ENCODE measurements at places on chromosomes 13 and 19.

DNA sequence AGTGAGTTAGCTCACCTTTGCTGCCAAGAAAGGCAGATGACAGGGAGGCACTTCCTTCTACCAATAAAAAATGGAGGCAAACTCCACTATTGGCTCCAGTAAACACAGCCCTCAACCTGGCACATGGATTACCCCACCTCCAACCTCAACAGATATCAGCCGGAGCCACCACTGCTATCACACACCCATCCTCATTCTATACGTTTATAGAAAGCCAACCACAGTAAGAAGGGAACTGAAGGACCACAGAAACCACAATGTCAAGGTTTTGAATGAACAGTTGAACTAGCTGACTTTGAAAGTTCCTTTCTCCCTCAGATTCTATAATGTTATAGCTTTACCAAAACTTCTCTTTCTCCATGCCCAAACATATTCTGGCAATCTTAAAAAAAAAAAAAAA lies 526.2 kb downstream of the UQCRFS1 start:
- DNase-seq: no peak

GRCh38 chr19:19526581-19527370 lies 1.9 kb upstream of the YJEFN3 start:
- peak; percentile 83 for DNase-seq

- DNase-seq: no peak
Measured at GRCh38 chr19:18470787-18471186, 32.9 kb upstream of the ISYNA1 start.

DNA sequence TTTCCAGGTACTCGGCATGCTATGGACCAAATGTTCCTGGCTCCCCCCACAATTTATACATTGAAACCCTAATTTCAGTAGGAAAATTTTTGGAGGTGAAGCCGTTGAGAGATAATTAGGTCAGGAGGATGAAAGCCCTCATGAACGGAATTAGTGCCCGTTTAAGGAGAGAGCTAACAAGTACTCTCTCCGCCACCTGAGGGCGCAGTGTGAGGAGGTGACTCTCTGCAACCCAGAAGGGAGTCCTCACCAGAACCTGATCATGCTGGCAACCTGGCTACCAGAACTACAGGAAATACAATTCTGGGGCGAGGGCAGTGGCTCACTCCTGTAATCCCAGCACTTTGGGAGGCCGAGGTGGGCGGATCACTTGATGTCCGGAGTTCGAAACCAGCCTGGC lies 397.8 kb downstream of the SLITRK5 start:
- no peak for DNase-seq

DNA sequence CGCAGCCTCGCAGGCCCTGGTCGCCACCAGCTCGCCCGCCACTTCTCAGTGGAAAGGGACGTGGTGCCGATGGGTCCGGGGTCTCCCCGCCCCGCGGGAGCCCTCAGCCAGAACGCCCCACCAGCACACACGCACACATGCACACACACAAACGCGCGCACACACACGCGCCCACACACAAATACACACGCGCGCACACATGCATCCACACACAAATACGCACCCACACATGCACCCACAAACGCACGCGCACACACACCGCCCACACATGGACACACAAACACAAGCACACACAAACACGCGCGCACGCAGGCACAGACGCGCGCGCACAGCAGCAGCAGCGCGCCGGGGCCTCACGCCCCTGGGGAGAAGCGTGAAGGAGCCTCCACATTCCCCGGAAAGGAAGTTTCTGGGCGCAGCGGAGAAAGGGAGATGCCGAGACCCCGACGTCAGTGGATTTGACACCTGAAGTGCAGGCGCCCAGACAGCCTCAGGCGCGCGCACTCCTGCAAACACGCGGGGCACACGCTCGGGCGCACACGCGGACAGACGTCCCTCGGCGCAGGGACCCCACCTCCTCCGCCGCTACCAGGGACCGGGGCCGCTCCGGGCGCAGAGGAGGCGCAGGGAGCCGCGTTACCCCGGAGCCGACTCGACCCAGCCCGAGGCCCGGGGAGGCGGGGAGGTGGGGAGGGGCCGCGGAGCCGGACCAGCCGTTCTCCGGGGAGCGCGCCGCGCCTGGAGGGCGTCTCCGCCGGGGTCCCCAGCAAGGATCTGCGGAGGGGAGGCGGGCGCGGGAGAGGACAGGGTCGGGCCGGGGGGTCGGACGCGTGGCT lies 622 bp downstream of the RASA3 start:
- peak; percentile 95 for DNase-seq

DNA sequence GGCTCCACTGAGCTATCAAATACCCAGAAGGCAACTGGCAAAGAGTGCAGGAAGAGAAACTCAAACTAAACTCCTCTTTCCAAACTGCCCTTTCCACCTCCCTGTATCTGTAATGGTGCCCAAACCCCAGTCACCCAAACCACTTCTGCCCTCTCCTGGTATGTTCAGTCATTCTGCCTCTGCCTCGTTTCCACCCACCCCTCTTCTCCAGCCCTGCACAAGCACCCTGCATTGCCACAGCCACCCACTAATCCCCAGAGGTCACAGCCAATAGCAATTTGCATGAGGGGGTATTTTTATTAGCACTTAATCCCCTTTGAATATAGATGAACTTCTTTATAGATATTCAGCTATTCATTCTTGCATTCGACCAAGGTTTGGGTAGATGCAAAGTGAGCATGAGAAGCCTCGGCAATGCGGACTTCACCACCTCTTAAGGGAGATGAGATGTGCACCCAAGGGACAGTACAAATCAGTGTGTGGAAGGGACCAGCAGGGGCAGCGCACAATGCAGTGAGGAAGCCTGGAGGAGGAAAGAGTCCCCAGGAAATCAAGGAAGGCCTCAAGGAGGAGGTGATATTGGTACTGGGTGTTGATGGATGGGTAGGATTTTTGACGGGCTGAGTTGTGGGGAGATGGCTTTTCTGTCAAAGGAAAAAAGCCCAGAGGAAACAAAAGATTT lies 12.4 kb downstream of the TMEM272 start:
- peak; percentile 86 for DNase-seq

GRCh38 chr19:3104708-3104983 lies 10.5 kb downstream of the GNA11 start:
- peak; percentile 8 for DNase-seq

DNA sequence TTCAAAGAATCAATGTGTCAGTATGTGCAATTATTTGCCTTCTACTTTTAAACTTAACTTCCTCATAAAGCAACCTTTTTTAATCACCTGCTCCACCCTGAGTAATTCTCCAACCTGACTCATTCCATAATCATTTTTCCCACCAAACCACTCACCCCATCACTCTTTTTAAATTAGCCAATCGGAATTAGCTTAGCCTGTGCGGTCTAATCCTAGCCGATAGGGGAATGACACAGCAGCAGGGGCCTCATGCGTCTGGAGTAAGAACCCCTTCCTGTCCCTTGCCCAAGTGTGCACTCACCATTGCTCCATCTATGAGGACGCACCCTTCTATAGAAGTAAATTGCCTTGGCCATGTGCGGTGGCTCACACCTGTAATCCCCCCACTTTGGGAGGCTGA lies 27.4 kb upstream of the ZNF83 start:
- DNase-seq: no peak

- no peak for DNase-seq
Measured at GRCh38 chr13:65768545-65768944, 1461.6 kb downstream of the PCDH9 start.

GRCh38 chr19:5165697-5166019 lies 175.0 kb downstream of the PTPRS start:
- DNase-seq: no peak

- DNase-seq: no peak
Measured at GRCh38 chr13:91762957-91763356, 364.5 kb downstream of the GPC5 start.

GRCh38 chr19:23547816-23548430 lies 139.1 kb downstream of the ZNF675 start:
- DNase-seq: no peak

- DNase-seq: no peak
Measured at GRCh38 chr13:22278336-22278929, 607.6 kb downstream of the FGF9 start.

GRCh38 chr19:12126707-12127106 lies 13.4 kb downstream of the ZNF20 start:
- DNase-seq: no peak

DNA sequence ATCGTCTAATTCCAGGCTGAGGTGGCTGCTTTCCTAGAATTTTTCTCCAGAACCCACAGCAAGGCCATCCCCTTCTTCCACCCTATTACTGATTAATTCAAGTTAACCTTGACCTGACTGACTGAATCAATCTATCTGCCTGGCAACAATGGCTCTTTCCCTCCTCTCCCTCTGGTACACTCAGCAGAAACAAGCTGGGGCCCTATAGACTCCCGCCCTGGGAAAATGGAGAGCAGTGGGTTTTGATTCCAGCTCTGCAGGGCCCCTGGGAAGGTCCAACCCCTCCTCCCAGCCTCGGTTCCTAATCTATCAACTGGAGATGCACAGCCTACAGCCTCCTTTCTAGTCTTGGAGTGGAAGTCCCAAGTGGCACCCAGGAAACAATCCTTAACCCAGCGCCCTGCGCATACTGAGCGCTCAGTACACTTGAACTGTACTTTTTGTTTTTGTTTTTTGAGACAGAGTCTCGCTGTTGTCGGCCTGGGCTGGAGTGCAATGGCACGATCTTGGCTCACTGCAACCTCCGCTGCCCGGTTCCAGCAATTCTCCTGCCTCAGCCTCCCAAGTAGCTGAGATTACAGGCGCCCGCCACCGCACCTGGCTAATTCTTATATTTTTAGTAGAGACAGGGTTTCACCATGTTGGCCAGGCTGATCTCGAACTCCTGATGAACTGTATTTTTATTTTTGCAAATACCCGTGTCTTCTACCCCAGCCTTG lies 5.2 kb upstream of the C3 start:
- DNase-seq: peak; percentile 45

DNA sequence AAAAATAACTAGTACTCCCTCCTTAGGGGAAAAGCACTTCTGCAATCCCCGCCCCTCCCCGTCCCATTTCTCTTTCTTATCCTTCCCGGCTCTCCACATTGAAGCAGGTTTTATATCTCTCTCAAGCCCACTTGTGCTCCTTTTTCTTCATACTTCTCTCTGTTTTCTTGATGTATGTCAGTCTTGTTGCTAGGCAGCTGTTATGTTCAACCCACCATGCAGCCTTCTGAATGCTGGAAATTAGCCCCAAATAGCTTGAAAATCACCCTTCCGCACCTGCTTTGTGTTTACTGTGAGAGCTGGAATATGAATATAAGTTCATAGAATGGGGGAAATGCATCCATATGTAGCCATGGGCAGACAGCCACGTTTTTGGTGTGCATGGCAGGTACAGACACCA lies 461.4 kb downstream of the MYO16 start:
- DNase-seq: no peak

GRCh38 chr19:38395381-38396114 lies 7.1 kb downstream of the SPRED3 start:
- peak; percentile 39 for DNase-seq

- peak; percentile 90 for DNase-seq
Measured at GRCh38 chr19:19529783-19530422, 1.2 kb downstream of the YJEFN3 start.

DNA sequence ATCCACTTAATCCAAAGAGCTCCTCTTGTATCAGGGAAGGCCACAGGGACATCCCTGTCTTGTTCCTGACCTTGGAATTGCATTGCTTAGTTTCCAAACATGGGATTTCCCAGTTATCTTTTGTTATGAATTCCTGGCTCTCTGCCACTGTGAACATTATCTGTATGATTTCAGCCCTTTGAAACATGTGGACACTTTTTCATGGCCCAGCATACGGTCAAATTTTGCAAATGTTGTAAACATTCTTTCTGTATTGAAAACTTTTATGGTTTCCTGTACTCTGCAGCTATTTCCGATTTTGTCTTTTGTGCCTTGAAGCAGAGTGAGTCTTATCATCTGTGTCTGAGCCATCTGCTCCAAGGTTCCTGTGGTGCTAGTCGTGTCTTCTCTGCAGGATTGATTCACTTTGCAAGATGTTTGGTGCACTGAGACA lies 4.5 kb upstream of the CFAP97D2 start:
- no peak for DNase-seq

DNA sequence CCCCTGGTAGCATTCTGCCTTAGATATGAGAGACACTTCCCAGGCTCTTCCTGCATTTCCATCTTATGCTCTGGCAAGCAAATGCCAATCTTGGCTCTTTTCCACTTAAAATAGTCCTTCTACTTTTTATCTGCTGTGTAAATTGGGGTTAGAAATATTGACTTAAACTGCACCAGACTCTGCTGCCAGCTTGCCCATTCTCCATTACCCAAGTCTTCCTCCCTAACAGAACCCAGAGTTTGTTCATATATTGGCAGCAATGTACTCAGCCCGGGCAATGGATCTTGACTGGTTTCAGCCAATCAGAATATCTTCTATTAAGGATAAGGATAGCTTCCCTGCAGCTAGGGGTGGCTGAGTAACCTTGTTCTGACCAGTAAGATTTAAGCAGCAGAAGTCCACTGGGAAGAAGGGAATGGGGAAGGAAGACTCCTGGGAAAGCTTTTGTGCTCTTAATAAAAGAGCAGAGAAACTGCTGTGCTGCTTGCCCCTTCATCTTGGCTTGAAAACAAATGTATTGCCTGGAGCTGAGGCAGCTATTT lies 177.1 kb downstream of the KCNRG start:
- DNase-seq: peak; percentile 75

DNA sequence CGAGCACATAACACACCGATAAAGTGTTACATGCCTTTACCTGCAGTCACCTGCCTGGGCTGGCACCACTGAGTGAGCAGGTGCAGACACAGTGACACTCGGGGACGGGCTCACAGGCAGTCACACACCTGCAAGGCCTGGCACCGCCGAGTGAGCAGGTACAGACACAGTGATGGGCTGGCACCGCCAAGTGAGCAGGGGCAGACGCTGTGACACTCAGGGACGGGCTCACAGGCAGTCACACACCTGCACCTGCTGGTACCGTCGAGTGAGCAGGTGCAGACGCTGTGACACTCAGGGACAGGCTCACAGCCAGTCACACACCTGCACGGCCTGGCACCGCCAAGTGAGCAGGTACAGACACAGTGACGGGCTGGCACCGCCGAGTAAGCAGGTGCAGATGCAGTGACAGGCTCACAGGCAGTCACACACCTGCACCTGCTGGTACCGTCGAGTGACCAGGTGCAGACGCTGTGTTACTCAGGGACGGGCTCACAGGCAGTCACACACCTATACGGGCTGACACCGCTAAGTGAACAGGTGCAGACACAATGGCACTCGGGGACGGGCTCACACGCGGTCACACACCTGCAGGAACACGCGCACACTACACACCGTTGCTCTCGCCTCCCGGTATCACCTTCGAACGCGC lies 470 bp downstream of the ZNF835 start:
- no peak for DNase-seq

DNA sequence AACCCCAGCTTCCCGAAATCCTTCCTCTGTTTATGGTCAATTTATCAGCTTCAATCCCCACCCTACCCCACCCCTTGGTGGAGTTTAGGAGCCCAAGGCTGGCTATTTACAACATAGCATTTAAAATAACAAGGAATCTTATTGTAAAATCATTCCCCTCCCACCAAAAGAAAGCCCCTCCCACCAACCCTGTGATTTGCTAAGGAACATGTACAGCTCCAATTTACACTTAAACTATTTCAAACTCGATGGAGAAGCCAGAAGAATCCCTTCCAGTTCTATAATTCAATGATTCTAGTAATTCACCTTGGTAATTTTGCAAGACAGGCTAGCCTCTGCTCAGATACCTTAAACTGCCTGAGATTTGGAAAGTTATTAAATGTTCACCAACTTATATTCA lies 3.0 kb downstream of the LATS2 start:
- DNase-seq: peak; percentile 73

All from osteoblast (primary cell).